ENCODE measurements at places on chromosomes 16 and 17. TPM values are rescaled to one million over a fixed set of nuclear protein-coding genes. Genes with fewer than 3 reads are reported as not detected.

MLST8 gene
- 21.8 TPM for total RNA-seq

ZNF469 gene
- total RNA-seq, result 2.9 TPM

KRTAP4-6 gene
- total RNA-seq, result not detected

AGRP gene
- total RNA-seq, result not detected

ALOXE3 gene
- not detected for total RNA-seq

CCR7 gene
- total RNA-seq, result 1.4 TPM

C16orf74 gene
- total RNA-seq, result 1.8 TPM

DLX3 gene
- 0.22 TPM for total RNA-seq

PRPSAP1 gene
- 74.3 TPM for total RNA-seq

TMEM170A gene
- total RNA-seq, result 29.8 TPM

C17orf100 gene
- total RNA-seq, result 2.1 TPM

P2RX1 gene
- 7.3 TPM for total RNA-seq

TP53TG3C gene
- total RNA-seq, result not detected

C17orf50 gene
- total RNA-seq, result not detected

RNF227 gene
- 5.7 TPM for total RNA-seq

TP53TG3D gene
- 1.1 TPM for total RNA-seq

GNGT2 gene
- total RNA-seq, result 1.3 TPM

CD300E gene
- 3.8 TPM for total RNA-seq

APOBR gene
- total RNA-seq, result 2.9 TPM

ATAD5 gene
- total RNA-seq, result 1.5 TPM

ITGB3 gene
- 30.2 TPM for total RNA-seq

PRSS22 gene
- 0.36 TPM for total RNA-seq

IRX5 gene
- total RNA-seq, result 0.13 TPM

EFNB3 gene
- 0.53 TPM for total RNA-seq

RRAD gene
- total RNA-seq, result 6.2 TPM

OGFOD1 gene
- 35.9 TPM for total RNA-seq

ALDH3A1 gene
- 0.76 TPM for total RNA-seq

SMIM5 gene
- 12.5 TPM for total RNA-seq

TMEM88 gene
- 18.5 TPM for total RNA-seq

CCL16 gene
- total RNA-seq, result 1.1 TPM

GNG13 gene
- not detected for total RNA-seq

WNT3 gene
- 0.98 TPM for total RNA-seq

CSH2 gene
- not detected for total RNA-seq

RPA1 gene
- total RNA-seq, result 83.0 TPM

PLA2G10 gene
- not detected for total RNA-seq

TPSD1 gene
- 0.27 TPM for total RNA-seq

PPP1R27 gene
- not detected for total RNA-seq
